ENCODE measurements at places on chromosomes 3 and 15.

DNA sequence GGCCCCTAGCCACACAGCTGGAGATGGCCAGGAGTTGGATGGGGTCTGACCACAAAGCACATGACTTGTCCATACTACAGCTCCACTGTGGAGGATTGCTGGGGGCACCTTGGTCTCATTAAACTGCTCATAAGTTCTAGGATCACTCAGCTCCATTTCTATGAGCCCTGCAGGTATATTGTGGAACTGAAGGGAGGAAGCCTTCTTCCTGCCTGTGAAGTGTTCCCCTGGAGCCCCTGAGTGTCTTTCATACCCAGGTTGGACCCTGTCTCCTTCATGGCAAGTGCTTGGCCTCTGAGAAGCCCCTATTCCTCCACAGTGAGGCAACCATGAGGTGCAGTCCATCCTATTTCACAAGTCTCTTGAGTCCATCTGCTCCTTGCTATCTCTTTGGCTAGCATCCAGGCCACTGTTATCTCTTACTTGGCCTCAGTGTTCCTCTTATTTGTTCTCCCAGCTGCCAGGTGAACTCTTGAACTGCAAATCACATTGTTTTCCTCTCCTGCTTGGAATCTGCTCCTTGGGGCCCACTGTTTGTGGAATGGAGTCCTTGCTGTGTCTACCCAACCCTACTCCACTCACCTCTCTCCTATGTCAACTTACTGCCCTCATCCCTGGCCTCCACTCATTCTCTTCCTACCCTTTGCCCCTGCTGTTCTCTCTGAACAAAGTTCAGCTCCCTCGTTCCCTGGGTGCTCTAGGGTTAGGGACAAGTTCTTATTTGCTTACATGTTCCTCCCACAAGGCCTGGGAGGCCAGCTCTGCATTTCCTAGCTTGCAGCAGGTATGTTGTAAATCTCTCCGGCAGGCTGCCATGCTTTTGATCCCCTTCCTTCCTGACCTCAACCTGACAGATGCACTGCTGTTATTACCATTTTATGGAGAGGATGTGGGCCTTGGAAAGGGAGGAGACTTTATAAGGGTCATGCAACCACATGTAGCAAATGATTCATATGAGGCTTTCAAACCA lies 1.2 kb downstream of the ACOX2 start:
- DNase-seq = peak; percentile 58

GRCh38 chr3:173622166-173622565 lies 224.6 kb downstream of the NLGN1 start:
- DNase-seq = peak; percentile 85

DNA sequence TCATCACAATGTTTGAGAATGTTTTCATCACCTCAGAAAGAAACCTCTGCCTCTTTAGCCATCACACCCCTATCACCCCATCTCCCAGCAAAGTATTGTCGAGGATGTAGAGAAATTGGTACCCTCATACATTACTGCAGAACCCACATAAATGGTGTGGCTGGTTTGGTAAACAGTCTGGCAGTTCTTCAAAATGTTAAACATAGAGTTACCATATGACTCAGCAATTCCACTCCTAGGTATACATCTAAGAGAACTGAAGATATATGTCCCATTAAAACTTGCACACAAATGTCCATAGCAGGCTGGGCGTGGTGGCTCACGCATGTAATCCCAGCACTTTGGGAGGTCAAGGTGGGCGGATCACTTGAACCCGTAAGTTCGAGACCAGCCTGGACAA lies 8.7 kb upstream of the ETFA start:
- DNase-seq = no peak

GRCh38 chr3:104180906-104181305 lies 1185.8 kb upstream of the ALCAM start:
- DNase-seq = no peak

DNA sequence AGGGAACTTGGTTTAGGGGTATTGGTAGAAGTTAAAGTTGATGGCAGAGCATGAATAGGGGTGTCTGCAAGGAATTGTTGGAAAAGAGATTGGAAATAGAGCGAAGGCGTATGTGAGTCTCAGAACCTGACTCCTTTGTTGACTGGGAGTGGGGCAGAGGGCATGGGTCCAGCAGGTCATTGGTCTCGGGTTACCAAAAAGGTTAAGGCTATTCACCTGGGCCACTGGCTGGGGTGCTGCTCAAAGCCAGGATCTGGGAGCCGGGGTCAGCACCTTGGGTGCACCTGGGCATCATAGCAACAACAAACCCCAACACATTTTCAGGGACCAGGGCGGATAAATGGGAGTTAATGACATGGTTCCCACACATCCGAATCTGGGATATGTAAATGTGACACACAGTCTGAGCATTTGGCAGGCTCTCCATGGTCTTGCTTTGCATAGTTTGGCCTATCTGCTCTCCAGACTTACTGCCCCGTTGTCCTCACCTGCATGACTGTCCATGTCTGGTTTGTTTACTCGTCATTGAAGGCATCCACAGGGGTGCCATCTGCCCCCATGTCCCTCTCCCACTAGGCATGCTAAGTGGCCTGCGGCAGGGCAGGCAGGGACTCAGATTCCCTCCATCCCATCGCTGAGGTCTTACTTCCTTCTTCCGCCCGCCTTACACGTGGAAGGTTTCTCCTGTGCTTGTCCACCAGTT lies 10.1 kb downstream of the KLF13 start:
- peak; percentile 58 for DNase-seq

GRCh38 chr3:101217472-101218245 lies 102.7 kb downstream of the IMPG2 start:
- no peak for DNase-seq

DNA sequence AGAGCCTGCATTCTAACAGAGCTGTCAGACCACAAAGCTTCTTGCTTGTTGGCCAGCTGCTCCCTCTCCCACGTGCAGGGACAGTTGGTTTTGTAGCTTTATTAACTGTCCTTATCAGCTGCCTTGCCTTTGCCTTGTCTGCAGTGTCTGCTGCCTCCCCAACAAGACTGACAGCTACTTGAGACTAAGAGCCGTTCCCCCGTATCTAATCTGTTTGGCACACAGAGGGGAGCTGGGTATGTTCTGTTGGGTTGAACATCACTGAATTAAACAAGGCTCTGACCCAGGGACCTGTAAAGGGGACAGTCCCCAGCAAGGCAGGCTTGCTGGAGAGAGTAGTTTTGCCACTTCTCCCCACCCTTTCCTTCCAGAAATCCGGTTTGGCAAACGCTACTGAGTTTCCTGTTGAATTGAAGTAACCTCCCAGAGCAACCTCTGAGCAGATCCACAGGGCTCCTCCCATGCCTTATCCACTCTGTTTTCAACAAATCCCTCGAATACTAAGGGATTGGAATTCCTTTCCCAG lies 116.1 kb downstream of the ANP32A start:
- no peak for DNase-seq

GRCh38 chr3:168431491-168431890 lies 335.8 kb upstream of the GOLIM4 start:
- DNase-seq = no peak

DNA sequence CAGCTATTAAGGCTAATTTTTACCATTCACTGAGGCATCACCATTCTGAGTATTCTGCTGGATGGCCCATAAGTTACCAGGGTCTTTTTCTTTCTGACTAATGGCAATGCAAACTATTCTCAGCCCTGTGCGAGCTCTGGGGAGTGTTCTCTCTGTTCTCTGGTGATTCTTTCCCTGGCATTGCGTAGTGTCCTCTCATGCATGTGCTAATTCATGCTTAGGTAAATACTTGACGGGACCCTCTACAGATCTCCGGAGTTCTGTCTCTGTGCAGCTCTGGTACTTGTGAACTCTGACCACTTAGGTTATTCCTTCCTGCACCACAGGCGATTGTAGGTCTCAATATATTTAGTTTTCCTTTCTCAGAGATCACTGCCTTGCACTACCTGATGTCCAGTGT lies 34.8 kb downstream of the UBE2E1 start:
- DNase-seq = no peak

DNA sequence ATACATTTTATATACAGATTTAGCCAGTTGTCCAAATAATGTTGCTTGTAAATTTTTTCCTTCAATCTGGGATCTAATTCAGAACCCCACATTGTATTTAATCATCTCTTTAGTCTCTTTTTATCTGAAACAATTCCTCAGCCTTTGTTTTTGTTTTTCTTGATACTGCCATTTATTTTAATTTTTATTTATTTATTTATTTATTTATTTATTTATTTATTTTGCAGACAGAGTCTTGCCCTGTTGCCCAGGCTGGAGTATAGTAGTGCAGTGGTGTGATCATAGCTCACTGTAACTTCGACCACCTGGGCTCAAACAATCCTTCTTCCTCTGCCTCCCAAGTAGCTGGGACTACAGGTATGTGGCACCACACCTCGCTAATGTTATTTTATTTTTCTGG lies 61.5 kb downstream of the CHCHD4 start:
- no peak for DNase-seq

GRCh38 chr3:42647821-42648459 lies 5.6 kb upstream of the ZBTB47 start:
- no peak for DNase-seq

- DNase-seq = no peak
Measured at GRCh38 chr15:31486906-31487695, 160.5 kb downstream of the KLF13 start.

- no peak for DNase-seq
Measured at GRCh38 chr15:73988445-73988969, 3.6 kb downstream of the STOML1 start.

GRCh38 chr3:123720638-123721037 lies 135.8 kb upstream of the HACD2 start:
- DNase-seq = no peak

GRCh38 chr15:81113861-81114291 lies 20.2 kb upstream of the CFAP161 start:
- no peak for DNase-seq

DNA sequence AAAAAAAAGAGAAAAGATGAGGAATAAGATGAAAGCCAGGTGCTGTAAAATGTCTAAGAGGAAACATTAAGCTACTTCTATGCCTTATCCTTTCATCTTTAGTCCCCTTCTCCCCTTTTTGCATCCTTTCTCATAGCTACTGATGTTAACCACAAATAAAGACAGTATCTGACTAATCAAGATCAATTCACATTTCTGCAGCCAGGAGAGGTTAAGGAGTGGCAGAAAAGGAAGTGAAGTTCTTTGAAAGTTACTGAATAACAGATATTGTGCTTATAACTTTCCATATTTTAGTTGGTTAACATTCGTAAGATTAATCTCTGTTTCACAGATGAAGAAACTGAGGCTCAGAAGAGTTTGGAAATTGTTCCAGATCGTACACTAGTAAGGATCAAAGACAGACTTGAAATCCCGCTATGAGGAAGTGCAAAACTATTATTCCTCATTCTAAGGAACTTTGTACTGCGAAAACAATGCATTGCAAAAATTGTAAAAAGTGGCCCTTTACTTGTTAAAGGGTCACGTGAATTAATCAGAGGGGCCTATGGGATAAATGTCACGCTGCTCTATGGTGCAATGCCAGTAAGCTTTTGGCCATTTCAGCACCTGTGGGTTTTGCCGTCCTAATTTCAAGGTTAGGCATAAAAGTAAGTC lies 117.7 kb upstream of the GRM7 start:
- no peak for DNase-seq

DNA sequence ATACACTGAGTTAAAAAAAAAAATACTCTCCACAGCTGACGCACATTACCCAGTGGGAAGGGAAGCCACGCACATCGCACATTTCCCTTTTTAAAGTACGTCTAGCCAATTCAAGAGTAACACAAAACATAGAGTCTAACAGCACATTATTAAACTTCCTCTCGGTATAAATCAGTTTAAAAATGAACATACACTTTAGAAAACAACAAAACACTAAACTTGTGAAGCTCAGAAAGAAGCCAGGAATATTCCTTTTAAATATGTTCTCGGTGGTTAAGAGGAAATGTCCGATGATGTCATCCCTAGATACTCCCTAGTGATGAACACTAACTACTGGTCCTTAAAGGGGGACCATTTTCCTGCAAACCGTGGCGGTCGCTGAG lies 721 bp downstream of the MYEF2 start:
- DNase-seq = peak; percentile 69

- DNase-seq = no peak
Measured at GRCh38 chr15:70242951-70243685, 145.4 kb upstream of the TLE3 start.

DNA sequence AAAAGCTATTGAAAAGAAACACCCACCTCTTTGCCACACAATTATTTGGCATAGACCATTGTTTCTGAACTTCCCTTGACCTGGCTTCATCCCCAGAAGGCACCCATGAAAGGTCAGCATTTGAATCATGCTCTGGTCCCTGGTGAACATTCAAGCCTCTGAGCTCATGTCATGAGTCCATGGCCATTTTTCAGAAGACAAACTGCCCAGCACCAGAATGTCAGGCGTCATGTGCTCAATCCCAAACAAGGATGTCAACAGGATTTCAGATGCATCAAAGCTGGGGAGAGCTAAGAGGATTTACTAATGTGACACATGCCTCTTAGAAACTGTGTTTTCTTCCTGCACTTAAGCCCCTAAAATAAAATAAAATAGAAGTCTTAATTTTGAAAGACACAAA lies 41.3 kb downstream of the TMED3 start:
- no peak for DNase-seq

DNA sequence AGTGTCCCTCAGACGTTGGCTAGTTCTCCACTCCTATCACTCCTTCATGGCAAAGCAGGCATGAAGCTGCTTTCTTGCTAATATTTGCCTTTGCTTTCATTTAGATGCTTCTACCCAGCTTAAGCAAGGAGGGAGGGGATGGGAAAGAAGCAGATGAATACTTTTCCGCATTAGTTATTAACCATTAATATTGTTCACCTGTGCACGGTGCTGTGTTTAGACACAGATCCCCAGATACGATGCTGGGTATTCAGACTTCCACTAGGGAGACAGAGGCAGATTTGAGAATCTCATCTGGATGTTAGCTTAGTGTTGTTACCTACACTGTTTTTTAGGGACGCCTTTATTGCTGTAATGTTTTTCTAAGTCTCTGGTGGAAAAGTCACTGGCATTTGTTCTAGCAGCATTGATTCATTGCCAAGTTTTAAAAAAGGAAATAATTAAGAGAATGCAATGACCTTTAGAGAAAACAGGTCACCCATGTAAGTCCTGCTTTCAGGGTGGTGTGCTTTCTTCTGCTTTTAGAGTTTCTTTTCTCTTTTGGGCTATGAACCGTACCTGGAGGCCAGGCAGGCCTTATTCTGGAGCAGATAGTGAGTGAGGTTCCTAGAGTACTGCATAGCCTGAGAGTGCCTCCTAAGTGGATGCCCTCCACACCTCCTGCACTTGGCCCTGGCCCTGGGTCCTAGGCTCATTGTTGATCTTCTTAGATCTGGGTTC lies 55.5 kb downstream of the MYZAP start:
- no peak for DNase-seq

GRCh38 chr15:42059661-42060476 lies 34.5 kb downstream of the PLA2G4D start:
- peak; percentile 41 for DNase-seq

All from cerebellar cortex (tissue), 1 donor.